ENCODE measurements at places on chromosomes 2 and 18.
A peak's percentile ranks its signal among the peaks of the same experiment; 100 is the strongest.

DNA sequence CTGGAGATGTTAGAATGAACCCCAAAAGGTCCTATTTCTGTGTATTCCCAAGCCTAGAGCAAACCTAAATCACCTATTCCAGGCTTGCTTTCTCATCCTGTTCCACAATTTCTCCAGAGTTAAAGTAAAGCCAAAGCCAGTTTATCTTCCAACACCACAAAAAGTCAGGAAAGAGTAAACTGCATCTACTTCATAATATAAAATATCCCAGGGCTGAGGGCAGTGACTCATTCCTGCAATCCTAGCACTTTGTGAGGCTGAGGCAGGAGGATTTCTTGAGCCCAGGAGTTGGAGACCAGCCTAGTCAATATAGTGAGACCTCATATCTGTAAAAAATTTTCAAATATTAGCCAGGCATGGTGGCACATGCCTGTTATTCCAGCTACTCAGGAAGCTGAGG lies 241.4 kb downstream of the CDH20 start:
- peak; percentile 39 for DNase-seq

- no peak for DNase-seq
Observed at GRCh38 chr2:149422991-149423338, 92.6 kb downstream of the LYPD6 start.

DNA sequence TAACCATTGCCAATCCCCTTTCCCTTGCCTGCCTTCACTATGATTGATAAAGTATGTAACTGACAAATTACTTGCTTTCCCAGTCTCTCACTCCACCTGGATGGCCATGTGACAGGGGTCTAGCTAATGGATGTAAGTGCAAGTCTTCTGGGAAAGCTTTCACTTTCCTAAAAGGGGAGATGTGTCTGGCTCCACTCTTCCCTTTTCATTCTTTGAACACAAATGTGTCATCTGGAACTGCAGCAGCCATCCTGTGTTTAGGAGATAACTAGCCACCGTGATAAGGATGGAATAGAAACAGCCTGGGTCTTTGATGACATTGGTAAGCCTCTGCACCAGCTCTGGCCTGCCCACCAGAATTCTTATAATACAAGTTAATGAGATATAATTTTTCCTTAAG lies 38.2 kb downstream of the SNRPD1 start:
- DNase-seq, result no peak

DNA sequence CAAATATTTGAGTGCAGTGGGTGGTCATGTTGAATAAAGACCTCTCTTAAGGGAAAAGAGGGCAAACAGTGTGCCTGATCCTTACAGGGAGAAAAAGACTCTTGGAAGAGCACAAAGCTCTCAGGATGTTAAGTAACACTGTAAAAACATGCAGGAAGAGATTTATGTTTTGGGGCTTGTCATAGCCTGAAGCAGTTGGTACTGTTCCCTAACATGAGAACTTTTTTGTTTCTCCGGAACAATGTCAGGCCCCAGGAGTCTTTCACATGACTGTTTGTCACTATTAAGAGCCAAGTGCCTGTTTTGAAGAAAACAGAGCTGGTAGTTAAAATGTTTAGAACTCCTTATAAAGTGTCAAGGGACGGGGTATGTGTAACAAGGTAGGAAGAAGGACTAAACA lies 83.7 kb upstream of the B3GNT2 start:
- peak; percentile 58 for DNase-seq

GRCh38 chr2:27902098-27902497 lies 11.6 kb downstream of the BABAM2 start:
- peak; percentile 46 for DNase-seq

DNA sequence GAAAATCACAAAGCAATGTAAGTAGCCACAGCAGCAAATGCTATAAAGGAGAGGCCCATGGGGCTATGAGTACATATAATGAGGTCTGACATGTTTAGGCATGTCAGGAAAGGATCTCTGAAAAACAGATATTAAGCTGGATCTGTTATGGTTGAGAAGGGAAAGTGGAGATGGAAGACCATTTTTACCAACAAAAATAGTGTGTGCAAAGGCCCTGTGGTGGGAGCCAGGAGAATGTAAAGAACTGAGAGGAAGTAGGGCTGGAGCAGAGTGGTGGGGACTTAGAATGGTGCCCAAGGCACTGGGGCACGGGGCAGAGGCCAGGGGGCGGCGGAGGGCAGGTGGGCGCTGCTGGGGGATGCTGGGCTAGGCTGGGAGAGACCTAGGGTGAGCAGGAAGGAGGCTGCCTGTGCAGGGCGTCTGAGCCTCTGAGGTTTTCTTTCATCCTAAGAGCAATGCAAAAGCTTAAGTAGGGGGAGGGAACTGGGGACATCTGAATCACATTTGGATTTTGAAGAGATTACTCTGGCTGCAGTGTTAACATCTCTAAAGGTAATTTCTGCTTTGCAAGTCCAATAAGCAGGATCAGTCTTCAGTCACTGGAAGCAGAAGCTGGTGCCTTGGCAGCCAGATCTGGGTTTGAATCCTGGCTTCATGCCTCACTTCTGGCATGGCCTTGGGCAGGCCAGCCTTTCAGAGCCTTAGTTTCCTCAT lies 4.9 kb upstream of the AGFG1 start:
- no peak for DNase-seq

- DNase-seq, result peak; percentile 72
Observed at GRCh38 chr2:68458981-68459380, 8.1 kb downstream of the FBXO48 start.

- DNase-seq, result peak; percentile 84
Observed at GRCh38 chr18:525036-525797, 24.7 kb upstream of the COLEC12 start.

DNA sequence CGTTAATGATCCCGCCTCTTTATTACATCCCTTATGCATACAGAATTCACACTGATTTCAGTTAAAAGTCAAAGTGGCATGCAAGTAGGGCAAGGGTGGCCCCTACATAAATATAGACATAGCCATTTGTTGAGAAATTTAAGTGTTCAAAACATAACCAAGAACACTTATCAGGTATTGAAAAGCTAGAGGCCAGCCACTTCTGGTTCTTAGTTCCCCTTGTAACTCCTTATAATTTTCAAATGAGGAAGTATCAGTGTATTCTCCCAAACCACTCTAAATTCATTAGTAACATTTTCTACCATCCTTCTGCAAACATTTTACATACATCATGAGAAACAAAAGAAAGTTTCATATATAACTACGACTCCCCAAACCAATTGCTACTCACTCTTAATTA lies 5.8 kb upstream of the ARL5A start:
- no peak for DNase-seq

GRCh38 chr2:19801367-19802080 lies 100.3 kb downstream of the TTC32 start:
- peak; percentile 98 for DNase-seq

DNA sequence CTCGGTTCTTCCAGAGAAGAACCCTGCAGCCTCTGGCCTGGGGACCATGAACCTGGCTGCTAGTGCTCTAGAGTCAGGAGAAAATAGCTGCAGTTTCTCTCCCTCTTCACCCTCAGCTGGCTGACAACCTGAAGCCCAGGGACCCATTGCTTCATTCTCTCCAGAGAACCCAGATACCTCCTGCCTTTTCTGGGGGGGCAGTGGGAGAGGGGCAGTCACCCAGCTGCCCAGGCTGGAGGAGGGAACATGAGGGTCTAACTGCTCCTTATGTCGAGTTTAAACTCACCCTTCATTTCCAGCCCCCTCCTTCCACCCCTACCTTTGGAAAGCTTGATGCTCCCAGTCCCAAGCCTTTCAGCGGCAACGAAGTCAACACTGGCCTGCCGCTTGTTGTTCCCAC lies 7.6 kb upstream of the ZFAND2B start:
- no peak for DNase-seq

DNA sequence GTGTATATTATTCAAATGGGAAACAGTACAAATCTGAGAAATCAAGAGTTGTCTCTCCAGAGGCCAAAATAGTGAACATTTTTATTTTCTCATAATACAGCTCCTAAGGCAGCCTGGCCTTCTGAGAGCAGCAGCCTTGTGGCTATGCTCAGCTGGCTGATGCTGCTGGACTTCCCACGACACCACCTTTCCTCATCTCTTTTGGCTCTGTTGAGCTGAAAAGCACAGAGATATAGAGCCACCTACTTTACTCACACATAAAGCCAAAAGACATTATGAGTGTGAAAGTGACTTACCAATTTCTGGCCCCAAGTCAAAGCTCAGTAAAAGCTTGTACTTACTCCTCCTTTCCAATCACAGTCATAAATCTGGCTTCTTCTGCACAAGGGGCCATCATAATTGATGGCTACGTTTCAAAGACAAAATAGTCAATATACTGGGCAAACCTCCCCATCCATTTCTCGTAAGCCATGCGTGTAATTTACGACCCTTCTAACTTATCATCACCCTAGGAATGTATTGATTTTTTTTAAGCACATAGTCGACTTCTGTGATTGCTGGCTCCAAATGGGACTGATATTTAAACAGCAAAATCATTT lies 18.6 kb upstream of the REG3A start:
- DNase-seq, result no peak

DNA sequence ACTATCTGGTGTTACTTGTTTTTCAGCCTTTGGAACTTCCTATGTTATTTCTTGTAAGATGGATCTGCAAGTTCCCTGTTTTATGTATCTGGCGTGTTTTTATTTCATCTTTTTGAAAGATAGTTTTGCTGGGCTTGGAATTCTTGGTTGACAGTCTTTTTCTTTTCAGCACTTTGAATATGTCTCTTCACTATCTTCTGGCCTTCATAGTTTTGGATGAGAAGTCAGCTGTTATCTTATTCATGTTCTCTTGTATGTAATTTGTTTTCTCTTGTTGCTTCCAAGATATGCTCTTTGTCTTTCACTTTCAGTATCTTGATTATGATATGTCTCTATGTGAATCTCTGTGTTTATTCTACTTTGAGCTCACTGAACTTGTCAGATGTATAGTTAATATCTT lies 50.4 kb downstream of the ALMS1 start:
- no peak for DNase-seq

DNA sequence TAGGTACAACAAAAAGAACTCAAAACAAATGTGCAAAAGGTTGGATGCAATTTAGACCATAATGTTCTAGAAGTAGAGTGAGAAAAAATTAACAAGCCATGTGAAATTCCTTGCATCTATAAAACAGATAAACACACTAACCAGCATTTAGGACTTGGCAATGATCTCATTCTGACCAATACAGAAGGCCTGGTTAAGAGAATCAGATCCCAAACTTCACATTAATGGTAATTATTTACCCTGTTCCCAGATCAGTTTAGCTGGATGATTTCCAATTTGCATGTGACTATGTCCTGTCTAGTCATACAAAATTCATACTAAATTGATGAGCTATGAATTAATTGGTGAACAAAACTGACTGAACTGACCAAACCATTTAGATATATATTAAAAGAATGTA lies 98.4 kb upstream of the FIGN start:
- DNase-seq, result no peak

DNA sequence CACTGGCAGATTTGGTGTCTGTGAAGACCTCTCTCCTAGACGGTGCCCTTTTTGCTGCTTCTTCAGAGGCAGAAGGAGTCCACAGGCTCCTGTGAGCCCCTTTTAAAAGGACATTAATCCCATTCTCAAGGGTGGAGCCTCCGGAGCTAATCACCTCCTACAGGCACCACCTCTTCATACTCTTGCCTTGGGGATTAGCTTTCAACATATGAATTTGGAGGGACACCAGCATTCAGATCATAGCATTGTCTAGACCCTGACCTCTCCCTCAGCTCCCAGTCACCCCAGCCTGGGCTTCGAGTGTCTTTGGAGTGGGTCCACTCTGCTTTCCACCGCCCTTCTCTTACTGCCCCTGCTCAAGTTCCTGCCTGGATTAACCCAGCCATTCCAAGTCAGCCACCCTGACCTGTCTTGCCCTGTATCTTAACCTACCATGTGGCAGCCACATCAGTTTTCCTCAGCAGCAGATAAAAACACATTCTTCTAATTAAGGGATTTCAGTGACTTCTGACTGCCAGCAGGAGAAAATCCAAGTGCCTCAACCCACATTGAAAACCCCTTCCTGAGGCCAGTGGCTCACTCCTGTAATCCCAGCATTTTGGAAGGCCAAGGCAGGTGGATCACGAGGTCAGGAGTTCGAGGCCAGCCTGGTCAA lies 6.1 kb upstream of the NCL start:
- peak; percentile 4 for DNase-seq

DNA sequence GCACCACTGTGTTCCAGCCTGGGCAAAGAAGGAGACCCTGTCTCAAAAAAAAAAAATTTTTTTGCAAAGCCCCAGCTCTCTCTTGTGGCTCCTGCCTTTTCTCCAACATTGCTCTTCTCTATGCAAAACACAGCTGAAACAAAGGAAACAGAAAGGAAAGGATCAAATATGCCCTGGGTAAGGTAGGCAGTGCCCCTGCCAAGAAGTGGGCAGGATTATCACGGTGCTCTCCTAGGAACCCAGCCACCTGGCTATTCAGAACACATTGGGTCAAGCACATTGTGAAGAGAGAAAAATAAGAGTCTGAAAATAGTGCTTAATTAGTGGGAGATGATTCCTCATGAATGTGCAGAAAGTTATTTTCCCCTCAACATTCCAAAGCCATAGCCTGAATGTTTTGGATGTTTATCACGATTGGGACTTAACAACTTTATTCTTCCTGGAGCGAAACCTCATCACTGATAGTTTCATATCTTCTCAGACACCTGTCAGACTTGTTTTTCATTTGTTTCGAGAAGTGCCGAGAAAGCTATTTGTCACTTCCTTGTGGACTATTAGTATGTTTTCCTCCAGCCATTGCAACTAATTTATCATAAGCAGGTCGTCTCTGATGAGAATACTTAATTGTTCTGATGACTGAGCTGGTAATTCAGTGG lies 42.7 kb upstream of the RPL31 start:
- peak; percentile 84 for DNase-seq

GRCh38 chr2:236065314-236066160 lies 102.6 kb downstream of the GBX2 start:
- DNase-seq, result no peak

GRCh38 chr2:4324531-4324930 lies 621.2 kb downstream of the DCDC2C start:
- no peak for DNase-seq

GRCh38 chr2:119546447-119546767 lies 2.2 kb downstream of the CFAP221 start:
- DNase-seq, result no peak

GRCh38 chr2:99674090-99674489 lies 184.3 kb upstream of the REV1 start:
- no peak for DNase-seq

GRCh38 chr2:105744909-105745853 lies at the start of gene NCK2:
TSS of gene NCK2 (plus strand) at chr2:105744912. CDS start at chr2:105855064, 110,152 bp downstream.
- DNase-seq, result peak; percentile 39

DNA sequence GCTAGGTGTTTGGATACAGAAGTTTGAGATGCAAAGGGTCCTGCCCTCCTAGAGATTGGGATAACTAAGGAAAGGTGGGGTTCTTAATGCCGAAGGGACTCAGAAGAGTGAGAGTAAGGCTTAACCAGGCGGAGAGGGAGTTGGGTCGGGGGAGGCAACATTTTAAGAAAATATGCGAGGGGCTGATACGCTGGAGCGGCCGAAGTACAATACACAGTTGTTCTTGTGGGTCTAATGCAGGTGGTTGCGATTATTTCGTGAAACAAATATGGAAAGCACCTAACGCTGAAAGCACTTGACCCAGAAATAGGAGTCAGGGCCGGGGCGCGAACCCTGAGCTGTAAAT lies 344 bp upstream of the MRPL33 start:
- DNase-seq, result no peak
